Activated effector memory CD4-positive, alpha-beta T cell treated with Interleukin-2 at 50 U/mL for 16 hours (primary cell): ENCODE measurements at places on chromosomes 3 and 15.

DNA sequence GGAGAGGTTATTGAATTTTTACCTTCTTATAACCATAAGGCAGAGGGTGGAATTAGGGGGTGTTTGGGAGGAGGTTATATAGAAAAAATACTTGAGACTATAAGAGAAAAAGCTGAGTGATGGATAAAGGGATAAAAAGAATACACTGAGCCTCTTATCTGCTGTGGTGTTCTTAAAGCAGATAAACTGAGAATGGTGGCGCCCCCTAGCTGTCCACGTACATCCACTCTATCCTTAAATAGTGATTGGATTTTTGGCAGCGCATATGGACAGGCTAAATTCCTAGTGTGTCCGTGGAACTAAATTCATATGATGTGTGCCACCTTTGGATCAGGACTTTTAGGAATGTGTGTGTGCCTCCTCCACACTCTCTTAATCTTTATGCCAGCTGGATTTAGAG is 121.1 kb downstream of the OXSM start:
- no peak for DNase-seq

DNA sequence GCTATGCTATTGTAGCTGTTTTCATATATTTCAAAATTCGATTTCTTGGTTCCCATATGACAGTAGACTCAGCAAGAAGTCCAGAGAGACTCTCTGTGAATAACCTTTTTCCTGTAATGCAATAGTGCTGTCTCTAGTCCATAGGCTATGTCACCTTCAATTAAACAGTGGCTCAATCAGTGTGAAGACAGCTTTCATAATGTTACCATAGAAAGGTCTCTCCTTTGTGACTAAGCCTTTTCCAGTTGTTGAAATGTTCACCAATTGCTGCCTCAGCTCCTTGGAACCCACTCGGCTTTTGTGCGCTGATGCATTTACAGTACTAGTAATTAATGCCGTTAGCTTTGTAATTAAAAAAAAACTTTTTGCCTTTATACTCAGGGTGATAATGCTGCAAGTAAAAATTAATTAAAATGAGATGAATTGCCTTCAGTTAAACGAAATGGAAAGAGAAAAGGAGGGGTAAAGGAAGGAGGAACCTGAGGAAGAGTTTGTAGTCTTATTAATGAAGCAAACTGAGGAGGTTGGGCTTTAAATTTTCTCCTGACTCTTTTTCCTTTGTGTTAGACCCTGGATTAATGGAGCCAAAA is 214.8 kb downstream of the LSAMP start:
- no peak for DNase-seq

- no peak for DNase-seq
Observed at GRCh38 chr3:52402706-52403270, 42.1 kb downstream of the SEMA3G start.

DNA sequence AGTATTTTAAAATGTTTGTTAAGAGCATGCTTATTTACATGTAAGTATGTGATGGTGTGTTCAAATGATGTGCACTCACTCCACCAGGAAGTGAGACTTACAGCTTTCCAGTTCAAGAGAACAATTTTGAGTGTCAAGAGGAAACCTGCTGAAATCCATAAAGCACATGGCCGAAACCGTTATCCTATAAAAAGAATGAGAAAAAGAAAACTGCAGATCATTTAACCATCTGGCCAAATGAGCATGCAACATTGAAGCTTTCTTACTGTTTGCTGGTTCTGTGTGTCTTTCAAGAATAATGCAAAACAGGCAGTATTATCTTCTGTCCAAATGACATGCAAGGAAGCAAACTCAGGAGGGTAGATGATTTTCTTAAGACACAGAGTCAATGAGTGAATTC is 26.3 kb downstream of the GABRR3 start:
- no peak for DNase-seq
